ENCODE measurements at places on chromosomes 1 and 21.

- no peak for DNase-seq
These were observed 1.5 kb upstream of the PTP4A2 start for GRCh38 chr1:31939484-31940329.

GRCh38 chr1:87464022-87464490 lies 135.4 kb downstream of the LMO4 start:
- DNase-seq = peak; percentile 19

DNA sequence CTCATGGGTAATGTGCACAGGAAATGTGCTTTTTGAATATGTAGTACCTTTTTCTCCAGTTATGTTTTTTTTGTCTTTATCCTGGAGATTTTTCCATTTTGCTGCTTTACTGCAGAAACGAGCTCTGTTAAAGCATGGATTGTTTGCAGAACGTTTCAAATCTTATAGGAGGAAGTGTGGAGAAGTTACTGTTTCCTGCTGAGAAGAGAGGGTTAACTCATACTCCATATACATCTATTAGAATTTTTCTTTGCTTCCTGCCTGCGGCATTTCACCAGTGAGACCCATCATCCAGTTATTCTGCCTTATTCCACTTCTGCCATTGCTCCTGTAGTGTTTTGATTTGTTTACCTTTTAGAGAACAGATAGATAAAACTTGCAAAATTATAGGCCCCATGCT lies 2.0 kb downstream of the RPRD2 start:
- DNase-seq = peak; percentile 31

- no peak for DNase-seq
These were observed 15.6 kb downstream of the B3GALT5 start for GRCh38 chr21:39628385-39628784.

DNA sequence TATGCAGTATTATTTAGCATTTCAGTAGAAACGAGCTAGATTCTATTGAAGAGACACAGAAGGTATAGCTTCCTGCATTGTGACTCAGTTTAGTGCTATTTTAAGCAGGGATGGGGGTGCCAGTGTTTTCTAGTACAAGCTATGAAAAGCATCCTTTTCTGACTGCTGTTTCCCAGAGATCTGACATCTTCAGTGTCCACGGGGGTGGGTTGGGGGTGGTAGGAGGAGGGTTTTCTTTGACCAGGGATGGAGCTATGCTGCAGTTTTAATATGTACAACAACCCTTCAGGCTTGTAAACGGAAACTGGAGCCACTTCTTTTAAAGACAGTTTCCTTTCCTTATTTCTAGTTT lies 2.7 kb upstream of the NEGR1 start:
- peak; percentile 4 for DNase-seq

DNA sequence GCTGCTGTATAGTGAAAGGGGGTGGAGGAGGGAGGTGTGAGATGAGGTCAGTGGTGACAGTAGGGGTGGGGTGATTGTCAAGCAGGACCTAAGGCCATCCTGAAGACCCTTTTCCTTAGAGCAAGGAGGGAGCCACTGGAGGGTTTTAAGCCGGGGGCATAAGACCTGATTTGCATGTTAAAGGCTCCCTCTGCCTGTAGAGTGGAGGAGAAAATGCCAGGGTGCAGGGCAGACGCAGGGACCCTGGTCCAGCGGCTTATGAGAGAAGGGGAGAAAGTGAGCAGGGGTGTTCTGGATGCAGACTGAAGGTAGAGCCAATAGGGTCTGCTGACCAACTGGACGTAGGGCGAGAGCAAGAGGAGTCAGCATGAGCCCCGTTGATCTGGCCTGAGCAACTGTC lies 154.1 kb downstream of the TRABD2B start:
- DNase-seq = no peak

GRCh38 chr1:113320272-113320671 lies 70.0 kb upstream of the MAGI3 start:
- no peak for DNase-seq
